ENCODE measurements at places on chromosomes 7 and 10.

DNA sequence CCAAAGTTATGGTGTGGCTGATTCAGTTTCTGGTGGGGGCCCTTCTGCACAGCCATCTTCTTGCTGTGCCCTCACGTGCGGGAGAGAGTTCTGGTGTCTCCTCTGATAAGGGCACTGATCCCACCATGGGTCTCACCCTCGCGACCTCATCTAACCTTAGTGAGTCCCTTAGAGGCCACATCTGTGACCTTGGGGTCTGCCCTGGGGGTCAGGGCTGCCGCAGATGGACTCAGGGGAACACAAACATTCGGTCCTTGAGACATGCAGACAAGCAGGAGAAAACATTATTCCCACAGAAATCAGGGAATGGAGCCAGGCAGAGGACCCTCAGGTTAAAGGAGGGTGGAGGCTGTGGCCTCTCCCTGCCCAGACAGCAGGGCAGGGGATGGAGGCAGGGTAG lies 177.9 kb downstream of the DNAJB6 start:
- DNase-seq: no peak

- no peak for DNase-seq
These were observed 86.5 kb downstream of the NEURL1 start for GRCh38 chr10:103580011-103580410.

DNA sequence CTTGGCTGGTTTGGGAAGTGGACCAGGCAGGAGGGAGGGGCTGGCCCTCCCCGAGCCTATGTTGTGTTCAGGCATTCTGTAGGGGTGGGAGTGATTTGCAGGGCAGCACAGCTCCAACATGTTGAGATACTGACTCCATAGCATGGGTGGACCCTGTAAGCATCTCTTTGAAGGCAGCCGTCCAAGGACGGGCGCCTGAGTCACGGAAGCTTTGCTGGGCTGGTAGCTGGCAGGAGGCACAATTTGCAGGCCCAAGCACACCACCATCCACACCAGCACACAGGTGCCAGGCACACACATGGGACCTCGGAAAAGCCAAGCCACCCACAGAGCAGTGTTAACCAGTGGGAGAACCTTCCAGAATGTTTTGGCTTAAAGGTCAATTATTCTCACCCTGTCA lies 505.1 kb upstream of the FOXK1 start:
- DNase-seq: no peak

DNA sequence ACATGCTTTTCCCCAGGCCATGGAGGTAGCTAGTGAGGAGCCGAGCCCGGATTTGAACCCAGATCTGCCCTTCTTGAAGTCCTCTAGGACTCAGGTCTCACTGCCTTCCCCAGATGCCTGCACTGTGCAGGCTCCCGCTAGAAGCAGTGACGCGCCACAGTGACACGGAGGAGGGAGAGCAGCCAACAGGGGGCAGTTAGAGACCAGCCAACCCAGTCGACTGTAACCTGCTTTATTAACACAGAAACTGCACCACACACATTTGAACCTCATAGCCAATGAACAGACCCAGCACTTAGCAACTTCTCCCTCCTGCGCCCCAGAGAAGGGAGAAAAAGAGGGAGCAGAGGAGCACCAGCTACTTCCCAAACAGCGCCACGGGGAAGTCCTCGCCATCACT lies 27.4 kb downstream of the PILRA start:
- DNase-seq: no peak

GRCh38 chr10:89518108-89518507 lies 17.3 kb downstream of the SLC16A12 start:
- no peak for DNase-seq

- no peak for DNase-seq
These were observed 63.3 kb downstream of the MRC1 start for GRCh38 chr10:17872191-17873091.

DNA sequence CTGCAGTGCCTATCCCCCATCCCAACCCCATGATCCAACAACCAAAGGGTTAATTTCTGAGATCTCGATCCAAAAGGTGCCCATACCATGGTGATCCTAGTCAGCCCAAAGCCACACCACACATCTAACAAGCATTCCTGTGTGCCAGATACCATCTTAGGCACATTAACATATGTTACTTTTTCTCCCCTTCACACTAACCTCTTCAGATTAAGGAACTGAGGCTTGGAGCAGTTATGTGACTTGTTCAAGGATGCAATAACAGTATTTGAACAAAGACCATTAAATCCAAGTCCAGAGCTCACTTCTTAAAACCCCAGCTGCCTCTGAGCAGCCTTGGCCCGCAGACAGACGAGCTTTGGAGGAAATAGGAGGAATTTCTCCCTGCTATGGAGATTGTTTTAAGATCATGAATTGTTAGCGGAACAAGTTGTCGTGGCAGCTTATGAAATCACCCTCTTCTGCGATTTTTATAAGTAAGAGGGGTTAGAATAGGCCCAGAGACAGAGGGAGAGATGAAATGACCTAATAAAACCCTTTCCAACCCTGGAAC lies 327.2 kb downstream of the KCNMA1 start:
- peak; percentile 83 for DNase-seq

DNA sequence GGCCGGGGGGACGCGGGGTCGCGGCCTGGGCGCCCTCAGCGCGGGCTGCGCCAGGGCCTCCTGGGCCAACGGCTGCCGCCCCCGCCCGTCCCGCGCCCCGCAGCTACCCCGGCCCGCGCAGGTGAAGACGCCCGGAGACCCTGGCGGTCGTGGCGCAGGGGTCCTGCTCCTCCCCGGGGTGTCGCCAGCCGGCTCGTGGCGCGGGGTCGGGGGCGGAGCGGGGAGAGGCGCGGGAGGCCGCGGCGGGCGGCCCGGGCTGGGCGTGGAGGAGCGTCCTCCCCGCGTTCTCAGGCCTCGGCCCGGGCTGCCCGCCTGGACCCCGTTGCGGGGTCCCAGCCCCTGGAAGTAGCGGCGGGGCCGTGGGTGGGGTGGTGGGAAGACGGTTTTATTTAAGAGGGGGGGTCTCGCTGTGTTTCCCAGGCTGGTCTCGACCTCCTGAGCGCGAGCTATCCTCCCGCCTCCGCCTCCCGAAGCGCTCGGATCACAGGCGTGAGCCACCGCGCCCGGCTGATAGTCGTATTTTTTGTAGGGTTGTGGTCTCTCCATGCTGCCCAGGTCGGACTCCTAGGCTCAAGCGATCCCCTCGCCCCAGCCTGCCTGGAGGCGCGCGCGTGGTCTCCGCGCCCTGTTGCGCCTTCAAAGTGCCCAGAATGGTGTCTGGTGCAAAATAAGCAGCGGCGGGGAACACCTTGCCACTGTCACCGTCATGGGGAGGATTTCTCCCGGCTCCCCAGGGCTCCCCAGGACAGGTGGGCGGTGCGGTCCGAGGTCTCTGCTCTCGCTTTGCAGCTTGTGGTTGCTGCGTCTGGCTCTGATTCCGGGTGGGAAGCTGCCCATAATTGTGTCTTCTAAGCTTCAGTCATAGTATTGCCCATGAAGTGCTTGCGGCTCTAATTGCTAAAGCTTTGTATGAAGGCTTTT lies 15.3 kb upstream of the SUN1 start:
- DNase-seq: no peak

- DNase-seq: no peak
These were observed 32.8 kb downstream of the FOXK1 start for GRCh38 chr7:4714767-4715409.
